ENCODE measurements at places on chromosomes 7 and 10. TPM values are rescaled to one million over a fixed set of nuclear protein-coding genes. Genes with fewer than 3 reads are reported as not detected.

- no peaks in the 10 kb centered on the region for H3K36me3 ChIP-seq
- peaks cover 6% of the 10 kb centered on the region for H3K27me3 ChIP-seq
These were observed 65.6 kb upstream of the ADO start for GRCh38 chr10:62738916-62739315.

The MTPN gene
- total RNA-seq, result 152 TPM

The UROS gene
- 63.9 TPM for total RNA-seq

The ZNF92 gene
- 9.4 TPM for total RNA-seq

- H3K27me3 ChIP-seq, result peaks cover 36% of the 10 kb centered on the region
- H3K4me1 ChIP-seq, result no peaks in the 10 kb centered on the region
- H3K4me3 ChIP-seq, result no peak overlapping the region
- H3K36me3 ChIP-seq, result no peaks in the 10 kb centered on the region
- H3K27ac ChIP-seq, result no peak overlapping the region
- no peak for DNase-seq
These were observed 109.7 kb downstream of the RAMP3 start for GRCh38 chr7:45267262-45267661.

The CALHM1 gene
- not detected for total RNA-seq

The POM121L12 gene
- total RNA-seq, result not detected

- no peak overlapping the region for H3K27ac ChIP-seq
- no peak overlapping the region for H3K4me3 ChIP-seq
- no peak for DNase-seq
- H3K36me3 ChIP-seq, result no peaks in the 10 kb centered on the region
- no peaks in the 10 kb centered on the region for H3K27me3 ChIP-seq
These were observed 157.0 kb upstream of the NEBL start for GRCh38 chr10:21053953-21054690.

DNA sequence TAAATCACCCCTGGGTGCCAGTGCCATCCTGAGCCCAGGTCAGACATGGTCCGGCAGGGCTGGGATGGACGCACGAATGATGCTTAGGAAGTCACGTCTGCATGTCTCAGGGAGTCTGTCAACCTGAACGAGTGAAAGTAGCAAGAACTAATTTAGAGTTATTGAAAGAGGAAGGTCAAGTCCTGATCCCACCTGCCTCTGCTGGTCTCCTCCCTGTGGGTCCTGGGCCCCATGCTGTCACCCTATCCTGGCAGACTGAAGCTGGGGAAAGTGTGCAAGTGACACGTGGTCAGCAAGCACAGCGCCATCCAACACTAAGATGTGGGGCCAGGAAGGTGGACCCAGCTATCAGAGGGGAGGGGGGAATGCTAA, 26.1 kb upstream of the GRID1 start:
- no peak overlapping the region for H3K27ac ChIP-seq
- H3K36me3 ChIP-seq, result no peaks in the 10 kb centered on the region
- H3K27me3 ChIP-seq, result no peaks in the 10 kb centered on the region
- no peak overlapping the region for H3K4me3 ChIP-seq
- no peak for DNase-seq

The SPDYE5 gene
- not detected for total RNA-seq

DNA sequence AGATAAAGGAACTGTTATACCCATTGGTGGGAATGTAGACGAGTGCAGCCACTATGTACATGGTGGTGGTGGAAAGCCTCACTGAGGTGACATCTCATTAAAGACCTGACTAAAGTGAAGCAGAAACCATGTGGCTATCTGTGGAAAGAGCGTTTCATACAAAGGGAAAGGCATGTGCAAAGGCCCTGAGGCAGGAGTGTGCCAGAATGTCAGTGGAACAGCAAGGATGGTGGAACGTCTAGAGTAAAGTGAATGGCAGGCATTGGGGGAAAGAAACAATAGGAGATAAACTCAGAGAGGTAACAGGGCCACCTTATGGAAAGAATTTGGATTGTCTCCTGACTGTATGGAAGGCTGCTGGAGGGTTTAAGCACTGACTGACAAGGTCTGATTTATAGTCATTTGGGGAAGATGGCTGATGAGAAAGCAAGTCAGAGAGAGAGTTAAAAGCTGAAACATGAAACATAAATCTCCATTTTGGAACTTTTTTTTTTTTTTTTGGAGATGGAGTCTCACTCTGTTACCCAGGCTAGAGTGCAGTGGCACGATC, 245.7 kb downstream of the STK31 start:
- H3K4me1 ChIP-seq, result no peaks in the 10 kb centered on the region
- H3K4me3 ChIP-seq, result no peak overlapping the region
- no peak for DNase-seq
- no peaks in the 10 kb centered on the region for H3K36me3 ChIP-seq

The RNF148 gene
- total RNA-seq, result 0.22 TPM

DNA sequence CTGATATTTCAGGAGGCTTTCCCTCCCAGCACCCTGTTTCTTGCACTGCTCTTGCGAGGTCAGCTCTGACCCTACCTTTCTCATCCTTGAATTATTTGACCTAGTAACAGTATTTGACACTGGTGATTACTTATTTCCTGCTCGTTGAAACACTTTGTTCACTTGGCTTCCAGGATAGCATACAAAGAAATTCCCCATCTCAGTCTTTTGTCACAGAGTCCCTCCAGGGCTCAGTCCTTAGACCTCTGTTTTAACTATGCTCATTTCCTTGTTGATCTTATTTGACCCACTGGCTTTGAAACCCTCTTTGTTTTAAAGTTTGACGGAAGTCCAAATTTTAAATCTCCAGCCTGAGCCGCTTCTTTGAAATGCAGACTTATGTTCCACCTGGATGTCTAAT, 29.9 kb downstream of the BMPR1A start:
- DNase-seq, result no peak
- H3K4me1 ChIP-seq, result no peaks in the 10 kb centered on the region
- no peaks in the 10 kb centered on the region for H3K27me3 ChIP-seq
- no peak overlapping the region for H3K4me3 ChIP-seq

The OGDHL gene
- total RNA-seq, result 16.3 TPM

The ELFN1 gene
- 4.4 TPM for total RNA-seq

All from HCT116 (cell line).